Right hindlimb (tissue), 1 donor: ENCODE measurements at places on chromosomes 2 and 18.

- DNase-seq, result no peak
These were observed 38.1 kb downstream of the FER1L5 start for GRCh38 chr2:96680561-96681141.

- no peak for DNase-seq
These were observed 152.3 kb downstream of the PRPF40A start for GRCh38 chr2:152564754-152565551.

DNA sequence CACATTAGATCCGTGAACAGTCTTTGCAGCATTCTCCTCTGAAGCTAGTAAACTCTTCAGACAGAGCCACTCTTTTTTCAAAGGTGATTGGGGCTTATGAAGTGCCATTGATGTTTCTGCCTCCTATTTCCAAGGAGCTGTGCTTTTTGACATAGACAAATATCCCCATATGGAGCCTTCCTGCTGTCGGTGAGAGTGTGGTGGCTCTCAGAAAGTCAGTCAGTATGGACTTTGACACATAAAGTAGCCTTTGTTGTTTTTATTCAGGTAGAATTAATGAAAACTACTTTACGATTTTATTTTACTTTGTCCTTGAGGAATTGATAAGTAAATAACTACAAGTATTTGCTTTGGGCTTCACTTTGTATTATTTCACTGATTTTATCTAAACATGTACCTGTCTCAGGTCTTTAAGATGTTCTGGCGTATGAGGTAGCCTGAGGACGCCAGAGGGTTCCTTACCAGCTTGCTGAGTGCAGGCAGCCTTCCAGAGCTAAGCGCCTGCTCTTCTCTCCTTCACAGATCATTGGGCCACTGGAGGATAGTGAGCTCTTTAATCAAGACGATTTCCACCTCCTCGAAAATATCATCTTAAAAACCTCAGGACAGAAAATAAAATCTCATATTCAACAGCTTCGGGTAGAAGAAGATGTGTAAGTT is 69.7 kb downstream of the UGGT1 start:
- no peak for DNase-seq

GRCh38 chr2:215358312-215358845 is 46.5 kb downstream of the ATIC start:
- no peak for DNase-seq

- no peak for DNase-seq
These were observed 68.0 kb upstream of the NETO1 start for GRCh38 chr18:72935744-72936143.

GRCh38 chr18:56217406-56217805 is 421.0 kb downstream of the TXNL1 start:
- no peak for DNase-seq

- peak; percentile 65 for DNase-seq
These were observed 42.4 kb upstream of the IGFBP2 start for GRCh38 chr2:216590780-216591179.

DNA sequence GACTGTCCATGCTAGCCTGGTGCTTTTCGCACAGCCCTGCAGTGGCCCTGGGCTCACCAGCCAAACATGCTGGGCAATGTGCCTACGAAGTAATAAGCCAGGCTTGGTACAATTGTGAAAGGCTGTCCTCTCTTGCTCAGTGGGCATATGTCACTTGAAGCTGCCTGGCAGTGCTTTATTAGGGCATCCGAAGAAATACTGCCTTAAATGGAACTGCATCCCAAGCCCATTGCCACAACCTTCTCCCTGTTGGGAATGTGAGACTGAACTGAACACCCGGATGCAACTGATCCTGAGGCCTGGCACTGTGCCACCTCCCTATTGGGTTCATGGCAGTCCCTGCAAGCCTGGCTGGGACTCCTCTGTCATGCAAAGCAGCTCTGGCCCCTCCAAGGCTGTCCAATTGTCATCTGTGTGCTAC is 15.9 kb downstream of the CAPG start:
- DNase-seq, result no peak

DNA sequence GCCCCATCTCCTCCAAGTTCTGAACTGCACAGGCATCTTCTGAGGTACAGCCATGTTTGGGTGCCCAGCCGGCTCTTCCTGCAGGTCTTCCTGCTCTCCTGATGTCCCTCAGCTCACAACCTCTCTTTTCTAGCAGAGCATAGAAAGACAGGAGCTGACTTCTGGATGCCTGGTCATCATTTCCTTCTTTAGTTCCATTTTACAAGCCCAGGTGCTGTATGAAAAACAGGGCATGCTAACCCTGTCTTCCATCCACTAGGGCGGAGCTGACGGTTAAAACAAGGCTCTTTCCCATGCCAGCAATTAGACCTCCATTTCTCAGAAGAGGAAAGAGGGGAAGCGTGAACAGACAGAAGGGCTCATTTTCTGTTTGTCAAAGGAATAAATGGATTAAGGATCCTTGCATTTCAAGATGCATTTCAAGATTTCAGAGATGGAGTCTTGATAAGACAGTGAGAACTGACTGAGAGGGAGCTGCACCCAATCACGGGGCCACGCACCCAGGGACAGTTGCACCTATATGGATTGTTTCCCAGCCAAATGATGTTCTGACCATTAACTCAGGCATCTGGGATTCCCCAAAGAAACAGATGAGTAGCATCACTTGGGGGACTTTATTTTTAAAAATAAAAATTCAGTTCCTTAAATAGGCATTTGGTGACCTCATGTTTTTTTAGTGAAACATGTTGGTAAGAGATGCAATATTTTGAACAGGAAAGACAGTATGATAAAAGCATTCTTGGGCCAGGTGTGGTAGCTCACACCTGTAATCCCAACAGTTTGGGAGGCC is 45.8 kb upstream of the EML6 start:
- DNase-seq, result no peak

DNA sequence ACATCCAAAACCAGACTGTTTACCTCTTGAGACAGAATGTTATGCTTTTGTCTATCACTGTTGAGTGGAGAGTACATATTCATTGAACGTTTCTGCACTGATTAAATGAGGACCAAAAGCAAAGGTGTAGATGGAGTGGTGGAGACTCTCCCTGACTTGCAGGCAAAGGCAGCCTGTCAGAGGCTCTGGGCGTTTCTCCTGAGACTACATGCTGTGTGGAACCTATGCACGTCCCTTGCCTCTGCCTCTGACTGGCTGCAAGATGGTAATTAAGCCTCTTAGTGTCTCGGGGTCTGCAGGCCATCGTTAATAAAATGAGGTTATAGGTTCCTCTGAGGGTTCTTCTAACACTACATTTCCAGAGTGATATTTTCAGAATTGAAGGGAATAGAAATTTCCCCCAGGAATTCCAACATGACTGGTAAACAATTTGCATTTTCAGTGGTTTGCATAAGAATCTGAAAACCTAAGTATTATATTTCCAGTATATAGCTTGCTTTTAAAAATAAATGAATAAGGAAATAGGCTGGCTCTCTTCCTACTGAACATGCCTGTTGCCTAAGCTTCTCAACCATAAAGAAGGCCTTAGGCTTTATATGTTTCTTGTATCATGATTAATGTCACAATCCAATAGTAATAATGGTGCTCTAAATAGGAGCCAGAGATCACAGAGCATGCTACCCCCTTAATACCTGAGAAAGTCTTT is 107.4 kb downstream of the FTCDNL1 start:
- DNase-seq, result no peak

DNA sequence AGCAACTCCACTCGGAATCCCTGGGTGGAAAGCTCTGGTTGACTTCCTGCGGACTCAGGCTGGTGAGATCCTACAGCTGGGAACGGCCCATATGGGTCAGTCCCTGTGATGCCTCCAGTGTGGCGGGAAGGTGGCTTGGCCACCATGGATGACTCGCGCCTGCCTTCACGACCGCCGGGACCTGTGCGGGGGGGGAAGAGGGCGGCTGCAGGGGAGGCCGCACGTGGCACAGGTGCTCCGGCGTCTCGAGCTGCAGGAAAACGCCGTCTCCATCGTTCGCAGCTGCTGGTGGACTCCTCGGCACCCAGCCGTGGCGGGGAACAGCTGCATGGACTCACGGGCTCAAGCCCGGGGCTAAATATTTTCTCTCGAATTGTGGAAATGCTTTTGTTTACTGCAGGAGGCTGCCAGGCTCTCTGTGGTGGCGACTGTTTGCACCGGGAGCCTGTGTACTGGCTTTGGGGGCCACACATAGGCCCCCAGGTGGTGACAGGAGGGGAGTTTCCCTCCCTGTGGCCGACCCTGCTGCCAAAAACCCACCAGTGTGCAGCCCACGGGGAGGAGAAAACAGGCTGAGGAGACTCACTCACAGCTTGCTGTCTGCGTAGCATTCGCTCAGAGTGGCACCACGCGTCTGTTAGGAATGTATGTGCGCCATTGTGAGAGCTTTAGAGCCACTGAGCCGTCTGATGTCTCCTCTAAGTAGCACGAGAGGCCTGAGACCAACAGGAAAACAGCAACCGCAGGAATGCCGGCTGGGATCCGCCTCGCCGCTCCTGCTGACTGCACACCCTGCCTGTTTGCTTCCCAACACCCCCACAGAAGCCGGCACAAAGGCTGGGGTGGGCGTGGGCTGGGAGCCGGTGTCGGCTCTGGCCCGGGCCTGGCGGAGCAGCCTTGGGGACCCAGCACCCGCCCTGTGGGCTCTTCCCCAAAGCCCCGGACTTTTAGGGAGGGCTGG is 89.2 kb downstream of the NFATC1 start:
- peak; percentile 86 for DNase-seq

DNA sequence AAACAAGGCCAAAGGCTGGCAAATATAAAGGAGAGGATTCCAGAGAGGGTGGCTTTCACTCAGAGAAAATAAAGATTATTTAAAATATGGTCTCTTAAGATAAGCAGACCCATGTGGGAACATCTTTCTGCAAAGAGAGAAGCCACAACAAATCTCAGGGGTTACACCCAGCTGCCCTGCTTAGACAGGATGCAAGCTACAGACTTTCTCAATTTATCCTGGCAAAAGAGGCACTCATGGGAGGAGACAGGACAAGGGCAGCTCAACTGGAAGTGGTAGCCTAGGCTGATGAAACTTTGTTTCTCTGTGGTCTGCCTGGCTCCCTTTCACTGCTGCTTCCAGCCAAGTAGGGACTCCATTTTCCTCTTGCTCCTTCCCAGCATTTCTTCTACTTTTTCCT is 25.9 kb upstream of the SULT1C4 start:
- DNase-seq, result no peak

- DNase-seq, result no peak
These were observed 36.4 kb downstream of the LANCL1 start for GRCh38 chr2:210440206-210440605.

GRCh38 chr18:48639772-48640432 is 101.1 kb downstream of the CTIF start:
- DNase-seq, result peak; percentile 15

- DNase-seq, result no peak
These were observed 22.2 kb upstream of the POMC start for GRCh38 chr2:25190536-25190935.

DNA sequence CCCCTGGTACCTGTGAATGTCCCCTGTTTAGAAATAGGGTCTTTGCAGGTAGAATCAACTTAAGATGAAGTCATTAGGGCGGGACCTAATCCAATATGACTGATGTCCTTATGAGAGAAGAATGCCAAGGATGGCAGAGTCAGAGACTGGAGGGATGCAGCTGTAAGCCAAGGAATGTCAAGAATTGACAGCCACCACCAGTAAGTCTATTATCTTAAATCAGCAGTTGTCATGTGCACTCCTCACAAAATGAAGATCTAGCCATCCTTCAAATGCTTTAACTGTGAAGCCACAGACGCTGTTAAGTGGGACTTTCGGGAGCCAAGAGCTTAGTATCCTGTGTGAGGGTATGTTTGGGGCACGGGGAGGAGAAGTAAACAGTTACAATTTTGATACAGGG is 83.2 kb downstream of the ITGA4 start:
- no peak for DNase-seq

DNA sequence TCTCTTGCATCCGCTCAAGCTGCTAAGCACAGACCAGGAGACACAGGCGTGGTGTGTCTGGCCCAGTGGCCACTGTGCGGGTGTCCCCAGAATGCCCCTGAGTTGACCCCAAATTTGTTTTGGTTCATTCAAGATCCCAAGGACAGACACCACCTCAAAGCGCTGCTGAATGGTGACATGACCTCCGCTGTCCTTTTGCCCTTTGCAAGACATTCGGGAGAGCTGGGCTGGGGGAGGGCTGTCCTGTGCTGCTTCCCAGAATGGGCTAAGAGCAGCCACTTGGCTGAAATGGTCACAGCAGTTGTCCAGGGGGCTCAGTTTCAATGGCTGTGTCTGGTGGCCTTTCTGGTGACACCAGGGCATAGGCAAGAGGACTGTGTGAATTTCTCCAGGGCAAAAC is 84.1 kb downstream of the SMIM21 start:
- DNase-seq, result no peak

DNA sequence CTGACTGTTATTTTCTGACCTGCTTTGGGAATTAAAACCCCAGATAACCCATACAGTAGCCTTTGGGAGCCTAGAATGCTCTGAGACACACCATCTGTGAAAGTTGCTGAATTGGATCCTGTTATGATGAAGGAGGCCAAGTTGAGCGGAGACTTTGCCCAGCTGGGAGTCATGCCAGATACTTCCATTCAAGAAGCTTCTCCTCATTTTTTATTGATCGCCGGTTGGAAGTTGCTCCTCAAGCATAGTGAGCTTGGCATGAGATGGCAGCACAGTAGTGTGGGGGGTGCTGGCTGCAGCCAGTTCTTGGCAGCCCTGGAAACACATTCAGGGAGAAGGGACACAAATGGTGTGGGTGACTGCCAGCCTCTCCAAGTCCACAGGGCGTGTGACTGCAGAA is 270.7 kb upstream of the NRP2 start:
- DNase-seq, result peak; percentile 46

GRCh38 chr2:208985644-208986043 is 438.2 kb upstream of the MAP2 start:
- DNase-seq, result no peak

- DNase-seq, result peak; percentile 25
These were observed 280.7 kb upstream of the ZC3H15 start for GRCh38 chr2:186205254-186205911.

- DNase-seq, result no peak
These were observed 114.1 kb downstream of the COL6A3 start for GRCh38 chr2:237299906-237300305.

- DNase-seq, result peak; percentile 36
These were observed 61.4 kb downstream of the TWIST2 start for GRCh38 chr2:238908960-238909951.

- no peak for DNase-seq
These were observed 117.7 kb upstream of the ACVR1C start for GRCh38 chr2:157746234-157746950.

- DNase-seq, result peak; percentile 33
These were observed 590.8 kb upstream of the ID2 start for GRCh38 chr2:8090748-8091700.

DNA sequence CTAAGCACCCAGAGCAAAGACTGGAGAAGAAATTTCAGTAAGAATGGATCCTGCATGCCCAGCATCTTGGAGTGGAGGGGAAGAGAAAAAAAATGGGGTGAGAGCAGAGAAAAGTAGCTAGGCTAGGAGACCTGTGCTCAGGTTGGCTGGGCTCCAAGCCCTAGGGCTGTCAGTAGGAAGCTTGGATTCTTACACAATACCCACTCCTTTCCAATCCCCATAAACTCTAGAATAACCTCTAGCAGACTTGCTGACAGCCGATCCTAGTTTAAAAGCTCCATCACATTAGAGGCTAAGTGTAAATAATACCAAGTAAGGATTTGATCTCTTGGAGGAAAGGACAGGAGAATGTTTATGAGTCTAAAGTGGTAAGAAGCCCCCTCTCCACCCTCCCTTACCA is 46.2 kb upstream of the NABP1 start:
- DNase-seq, result no peak
